ENCODE measurements at places on chromosomes 12 and 14.
A peak's percentile ranks its signal among the peaks of the same experiment; 100 is the strongest.

GRCh38 chr14:20809917-20810316 is 7.3 kb upstream of the RNASE1 start:
- DNase-seq, result no peak

GRCh38 chr12:12327802-12328201 is 22.2 kb downstream of the MANSC1 start:
- DNase-seq, result peak; percentile 82

DNA sequence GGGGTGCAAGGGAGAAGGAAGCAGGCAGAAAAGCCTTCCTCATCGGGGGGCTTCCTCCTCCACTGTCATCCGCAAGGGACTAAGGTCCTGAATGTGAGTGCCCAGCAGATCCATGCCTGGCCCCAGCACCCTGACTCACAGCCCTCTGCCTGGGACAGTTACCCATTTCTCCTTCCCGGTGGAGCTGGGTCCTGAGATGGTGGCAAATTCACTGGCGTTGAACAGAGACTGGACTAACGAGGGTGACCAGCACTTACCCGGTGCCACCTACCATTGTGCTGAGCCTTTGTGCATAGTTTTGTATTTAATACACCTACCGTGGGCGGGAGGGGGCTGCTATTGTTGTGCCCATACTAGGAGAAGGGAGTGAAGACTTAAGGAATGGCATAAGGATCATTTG is 30.9 kb upstream of the PLEKHG6 start:
- DNase-seq, result no peak

DNA sequence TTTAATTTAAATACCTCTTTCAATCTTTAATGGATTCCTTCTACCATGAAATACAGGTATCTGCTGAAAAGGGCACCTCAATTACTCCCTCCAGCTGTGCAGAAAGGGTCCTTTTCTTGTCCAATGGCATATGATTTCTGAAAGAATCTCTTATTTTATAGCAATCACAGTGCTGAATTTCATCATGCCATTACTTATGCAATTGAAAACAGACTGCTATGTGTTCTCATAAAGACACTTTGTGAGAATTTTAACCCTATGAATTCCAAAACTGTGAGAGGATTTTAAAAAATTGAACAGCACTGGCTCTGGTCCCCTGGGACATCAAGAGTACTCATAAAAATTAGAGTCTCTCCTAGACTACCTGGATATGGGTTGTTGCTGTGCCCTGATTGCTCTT is 45.9 kb upstream of the CNOT2 start:
- DNase-seq, result no peak

DNA sequence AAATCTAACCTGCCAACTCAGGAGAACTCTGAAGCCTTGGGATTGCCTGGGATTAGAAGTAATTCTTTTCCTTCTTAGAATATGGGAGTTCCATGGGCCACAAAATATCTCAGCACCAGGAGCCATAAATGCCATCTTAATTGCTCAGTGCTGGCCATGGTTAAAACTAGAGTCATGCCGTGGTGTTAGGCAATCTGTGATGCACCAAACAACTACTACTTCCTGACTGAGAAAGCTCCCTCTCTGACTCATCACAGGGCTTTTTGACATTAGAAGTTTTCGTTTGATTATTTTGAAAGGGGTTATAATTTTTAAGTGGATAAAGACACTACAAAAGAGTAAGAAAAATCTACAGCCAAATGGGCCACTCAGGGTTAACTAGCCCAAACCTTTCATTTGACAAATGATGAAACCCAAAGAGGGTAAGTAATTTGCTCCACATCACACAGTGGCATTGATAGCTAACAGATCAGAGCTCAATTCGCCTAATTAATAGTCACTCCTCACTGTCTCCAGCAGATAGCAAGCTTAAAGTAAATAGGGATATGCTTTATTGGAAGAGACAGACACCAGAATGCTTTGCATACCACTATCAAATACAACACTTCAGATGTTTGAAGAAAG is 377.3 kb downstream of the EMP1 start:
- DNase-seq, result no peak

GRCh38 chr12:102740141-102740955 is 176.7 kb downstream of the PAH start:
- DNase-seq, result no peak

- peak; percentile 68 for DNase-seq
Observed at GRCh38 chr14:67674139-67674479, 323 bp downstream of the VTI1B start.

DNA sequence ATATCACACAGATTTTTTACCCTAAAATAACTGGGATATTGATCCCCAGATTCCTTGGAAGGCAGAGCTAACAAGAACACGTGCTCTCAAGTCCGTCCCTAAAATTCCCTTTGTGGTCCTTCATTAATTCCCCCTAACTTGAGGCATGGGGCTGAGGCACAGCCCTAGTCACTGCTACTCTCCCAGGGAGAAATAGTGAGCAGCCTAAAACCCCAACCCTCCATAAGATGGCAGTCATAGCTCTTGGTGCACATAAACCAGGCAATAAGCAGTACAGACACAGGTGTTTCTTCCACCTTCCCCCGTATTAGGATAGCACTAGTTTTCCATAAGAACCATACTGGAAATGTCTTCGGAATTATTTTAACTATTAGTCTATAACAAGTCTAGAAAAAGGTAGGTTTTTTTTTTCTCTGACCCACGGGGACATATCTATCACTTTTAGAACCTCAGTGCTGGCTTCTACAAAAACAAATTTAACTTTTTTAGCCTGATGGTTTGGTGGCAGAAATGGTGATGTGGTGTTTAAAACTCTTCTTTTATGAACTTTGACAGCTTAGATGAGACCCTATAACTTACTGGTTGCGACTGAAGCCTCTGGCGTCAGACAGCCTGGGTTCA is 3.1 kb upstream of the ARHGEF40 start:
- DNase-seq, result peak; percentile 17

- no peak for DNase-seq
Observed at GRCh38 chr14:40003773-40004172, 571.5 kb upstream of the FBXO33 start.

DNA sequence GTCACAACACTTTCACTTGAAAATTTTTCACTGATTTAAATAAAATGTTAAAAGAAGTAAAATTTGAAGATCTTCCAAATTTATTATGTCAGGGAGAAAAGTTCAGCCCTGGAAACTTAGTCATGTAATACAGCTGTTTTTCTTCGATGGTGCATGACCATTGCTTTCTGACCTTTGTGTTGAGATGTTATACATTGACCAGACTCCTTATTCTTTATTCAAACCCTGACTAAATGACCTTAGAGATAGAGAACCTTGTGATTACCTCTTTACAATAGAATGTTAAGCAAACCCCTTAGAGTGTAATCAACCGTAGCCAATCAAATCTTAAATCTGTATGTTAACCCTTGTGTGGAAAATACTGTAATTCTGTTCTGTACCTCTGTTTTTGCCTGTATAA is 34.5 kb downstream of the PLCZ1 start:
- no peak for DNase-seq

DNA sequence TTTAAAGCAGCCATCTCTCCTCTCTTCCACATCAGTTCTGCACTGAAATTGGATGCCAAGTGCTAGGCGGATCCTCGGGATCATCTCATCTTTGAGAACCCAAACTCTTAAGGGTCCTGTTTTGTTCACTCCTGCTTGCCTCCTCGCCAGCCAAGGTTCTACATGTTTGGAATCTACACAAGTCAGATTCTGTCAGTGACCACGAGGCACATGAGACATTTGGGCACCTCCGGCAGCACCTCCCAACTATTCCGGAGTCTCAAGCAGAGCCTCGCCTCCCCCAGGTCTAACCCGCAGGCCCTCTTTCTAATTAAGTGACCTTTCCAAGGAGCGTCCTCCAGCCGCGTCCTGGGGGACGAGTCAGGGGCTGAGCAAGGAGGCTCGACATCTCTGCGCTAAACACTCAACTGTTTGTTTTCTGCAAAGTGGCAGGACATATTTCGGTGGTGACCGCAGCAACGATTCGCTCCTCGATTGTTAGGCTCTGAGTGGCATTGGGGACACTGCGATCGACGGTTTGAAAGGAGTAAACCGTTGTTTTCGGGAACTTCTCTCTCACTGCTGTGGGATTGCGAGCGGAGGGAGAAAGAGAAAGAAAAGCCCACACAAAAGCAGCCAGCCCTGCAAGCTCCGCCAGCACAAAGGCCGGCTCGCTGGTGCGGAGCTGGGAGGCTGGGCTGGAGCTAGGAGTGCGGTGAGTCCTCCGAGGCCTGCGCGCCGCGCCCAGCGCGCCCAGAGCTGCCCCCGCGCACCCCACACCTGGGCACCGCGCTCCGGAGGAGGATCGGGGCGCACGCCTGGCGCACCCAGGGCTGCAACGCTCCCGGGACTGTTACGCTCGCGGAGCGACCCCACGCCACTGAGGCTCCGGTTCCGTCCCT is 640 bp downstream of the ARMH4 start:
- DNase-seq, result peak; percentile 15

DNA sequence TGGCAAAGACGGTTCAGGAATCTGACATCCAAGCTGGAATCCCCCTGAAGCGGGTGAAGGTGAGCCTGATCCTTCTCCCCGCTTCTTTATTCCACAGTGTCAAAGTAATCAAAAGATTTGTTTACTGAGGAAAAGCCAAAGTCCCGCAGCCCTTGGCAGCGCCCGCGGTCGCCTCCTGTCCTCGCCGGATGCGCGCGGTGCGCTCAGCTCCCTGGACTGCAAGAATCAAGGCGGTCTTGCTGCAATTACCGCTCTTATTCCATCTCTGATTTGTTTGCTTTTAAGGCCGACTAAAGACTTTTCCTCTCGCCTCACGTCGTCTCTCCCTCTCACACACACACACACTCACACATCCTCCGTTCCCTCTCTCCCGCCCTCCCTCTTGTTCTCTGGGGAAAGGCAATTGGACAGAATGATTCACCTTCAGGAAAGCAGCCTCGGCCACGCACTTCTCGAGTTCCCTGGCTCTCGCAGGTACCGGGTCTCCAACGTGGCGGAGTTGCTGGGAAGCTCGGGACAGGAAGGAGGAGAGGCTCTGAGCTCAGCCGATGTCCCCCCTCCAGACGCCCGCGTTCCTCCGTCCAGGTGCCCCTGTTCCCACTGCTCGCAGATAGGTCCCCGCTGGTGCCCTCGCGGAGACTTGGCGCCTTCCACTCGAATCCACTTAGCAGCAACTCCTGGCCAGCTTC is 68.6 kb upstream of the USP15 start:
- DNase-seq, result no peak

DNA sequence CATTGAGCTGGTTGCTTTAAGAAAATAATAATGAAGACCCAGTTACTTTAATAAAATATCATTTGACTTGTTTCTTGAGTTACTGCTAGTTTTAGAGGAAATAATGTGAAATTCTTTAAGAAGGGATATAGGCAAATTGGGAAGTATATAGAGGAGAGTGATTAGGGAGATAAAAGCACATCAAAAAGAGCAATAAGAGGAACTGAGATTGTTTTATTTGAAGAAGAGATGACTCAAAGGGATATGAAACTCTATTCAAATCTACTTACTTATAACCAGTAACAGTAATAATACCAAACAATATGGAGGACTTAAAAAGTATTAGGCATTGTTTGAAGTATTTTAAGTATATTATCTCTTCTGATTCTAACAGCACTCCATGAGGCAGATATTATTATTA is 37.1 kb downstream of the LRRK2 start:
- DNase-seq, result no peak

GRCh38 chr12:51942056-51942455 is 9.4 kb upstream of the ACVR1B start:
- DNase-seq, result no peak

DNA sequence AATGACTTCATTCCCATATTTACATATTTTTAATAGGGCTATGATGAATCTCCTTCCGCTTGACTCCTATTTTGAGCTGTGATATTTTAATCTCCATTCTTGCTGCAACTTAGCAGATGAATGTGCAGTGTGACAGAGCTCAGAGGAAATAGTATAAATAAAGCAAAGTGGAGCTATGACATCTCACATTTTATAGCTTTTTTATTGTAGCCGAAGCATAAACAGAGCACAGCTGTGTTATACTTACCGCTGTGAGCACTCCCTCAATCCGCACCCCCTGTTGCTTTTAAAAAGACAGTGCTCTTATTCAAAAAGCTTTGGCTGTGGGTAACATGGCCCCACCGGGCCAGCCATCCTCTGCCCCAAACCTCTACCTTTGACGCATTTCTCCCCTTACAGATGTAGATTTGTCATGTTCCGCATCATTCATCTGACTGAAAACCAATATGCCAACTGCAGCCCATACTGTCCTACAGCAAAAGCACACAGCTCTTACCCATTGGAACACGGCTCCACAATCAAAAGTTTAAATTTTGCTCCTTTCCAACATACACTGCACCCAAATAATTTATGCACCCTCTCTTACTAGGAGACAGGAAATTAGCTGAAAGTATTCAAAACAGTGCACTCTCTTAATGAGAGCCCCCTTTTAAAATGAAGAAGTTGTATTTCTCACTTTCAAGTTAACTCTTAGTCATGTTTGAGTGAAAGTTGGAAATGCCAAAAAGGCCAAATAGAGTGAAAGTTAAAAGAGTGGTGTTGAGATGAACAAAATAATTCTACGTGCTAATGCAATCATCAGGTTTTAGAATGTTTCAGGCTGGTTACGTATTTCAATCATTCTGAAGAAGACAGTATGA is 429.3 kb upstream of the SOX5 start:
- no peak for DNase-seq

- DNase-seq, result no peak
Observed at GRCh38 chr12:64621257-64621942, 11.1 kb downstream of the RASSF3 start.

GRCh38 chr12:19946550-19946949 is 421.8 kb upstream of the PDE3A start:
- DNase-seq, result no peak

DNA sequence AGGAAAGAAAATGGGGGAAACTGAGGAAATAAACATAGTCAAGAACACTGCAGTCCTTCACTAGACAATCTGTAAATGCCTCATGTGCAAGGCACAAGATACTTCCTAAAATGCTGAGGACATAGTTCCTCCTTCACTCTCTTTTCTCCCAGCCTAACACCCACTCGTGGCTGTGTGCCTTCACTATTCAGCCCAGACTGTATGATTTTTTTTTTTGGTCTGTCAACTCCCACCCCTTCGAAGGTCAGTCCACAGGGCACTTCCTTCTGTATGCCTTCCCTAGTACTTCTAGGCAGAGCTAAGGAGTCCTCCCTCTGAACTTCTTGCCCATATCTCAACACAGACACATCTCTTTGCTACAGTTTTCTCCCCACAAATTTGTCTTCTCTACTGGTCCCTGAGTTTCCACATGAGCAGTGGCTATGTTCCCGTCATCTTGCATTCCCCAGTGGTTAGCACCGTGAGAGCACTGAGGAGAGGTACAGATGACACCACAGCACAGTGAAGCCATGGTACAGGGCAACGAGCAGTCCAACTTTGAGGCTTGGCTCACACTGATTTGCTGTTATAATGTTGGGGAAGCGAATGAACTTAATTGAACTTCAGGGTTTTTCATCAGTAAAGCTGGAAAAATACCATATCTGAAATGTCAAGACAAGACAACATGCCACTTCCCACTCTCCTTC is 24.1 kb upstream of the SYCP3 start:
- no peak for DNase-seq

- no peak for DNase-seq
Observed at GRCh38 chr14:76756371-76756750, 4.9 kb upstream of the VASH1 start.
